ENCODE measurements at places on chromosomes 16 and 17. TPM values are rescaled to one million over a fixed set of nuclear protein-coding genes. Genes with fewer than 3 reads are reported as not detected.

Gene KRTAP3-2
- not detected for total RNA-seq

GRCh38 chr17:49239963-49240362, 9.4 kb upstream of the PHOSPHO1 start:
- no peak overlapping the region for H3K27ac ChIP-seq
- no peaks in the 10 kb centered on the region for H3K36me3 ChIP-seq
- no peak for DNase-seq
- H3K4me3 ChIP-seq = no peak overlapping the region
- H3K4me1 ChIP-seq = no peaks in the 10 kb centered on the region

- no peak for DNase-seq
- peaks cover 11% of the 10 kb centered on the region for H3K27me3 ChIP-seq
- no peak overlapping the region for H3K4me3 ChIP-seq
- no peak overlapping the region for H3K27ac ChIP-seq
- no peaks in the 10 kb centered on the region for H3K4me1 ChIP-seq
These were observed 144.0 kb downstream of the SOX9 start for GRCh38 chr17:72264682-72265405.

DNA sequence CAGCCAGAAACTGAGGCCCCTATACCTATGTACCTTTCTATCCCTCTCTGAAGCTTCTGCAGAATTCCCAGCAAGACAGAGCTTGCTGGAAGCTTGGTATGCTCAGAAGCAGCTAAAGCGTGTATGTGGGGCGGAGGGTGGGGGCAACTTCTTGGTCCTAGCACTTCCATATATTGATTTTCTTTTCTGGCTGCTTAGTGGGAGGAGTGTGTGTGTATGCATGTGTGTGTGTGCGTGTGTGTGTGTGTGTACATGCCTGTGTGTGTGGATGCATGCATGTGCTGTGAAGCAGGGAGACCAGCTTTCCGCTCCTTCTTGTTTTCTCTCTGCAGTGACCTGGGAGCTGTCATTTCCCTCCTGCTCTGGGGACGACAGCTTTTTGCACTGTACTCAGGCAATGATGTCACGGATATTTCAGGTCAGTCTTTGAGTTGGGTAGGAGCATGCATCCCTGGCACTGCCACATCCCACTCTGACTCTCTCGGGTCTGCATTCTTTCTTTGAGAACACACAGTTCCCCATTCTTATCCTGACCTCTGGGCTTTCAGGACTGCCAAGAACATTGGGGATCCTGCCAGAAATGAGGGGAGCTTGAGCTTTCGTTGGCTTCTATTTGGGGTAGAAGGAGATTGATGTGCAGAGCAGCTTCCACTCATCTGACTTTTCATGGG, 10.7 kb downstream of the HPR start:
- H3K4me3 ChIP-seq = no peak overlapping the region
- H3K36me3 ChIP-seq = no peaks in the 10 kb centered on the region
- DNase-seq = no peak
- H3K27me3 ChIP-seq = no peaks in the 10 kb centered on the region

Gene TK1
- total RNA-seq = 17.7 TPM

- DNase-seq = no peak
- H3K4me1 ChIP-seq = peaks cover 5% of the 10 kb centered on the region
- H3K27me3 ChIP-seq = no peaks in the 10 kb centered on the region
- H3K36me3 ChIP-seq = no peaks in the 10 kb centered on the region
These were observed 12.6 kb upstream of the SNN start for GRCh38 chr16:11655655-11656054.

GRCh38 chr17:32452281-32452680, 8.0 kb downstream of the PSMD11 start:
- H3K36me3 ChIP-seq = peaks cover 69% of the 10 kb centered on the region
- H3K4me3 ChIP-seq = no peak overlapping the region
- H3K27me3 ChIP-seq = no peaks in the 10 kb centered on the region
- no peak overlapping the region for H3K27ac ChIP-seq

DNA sequence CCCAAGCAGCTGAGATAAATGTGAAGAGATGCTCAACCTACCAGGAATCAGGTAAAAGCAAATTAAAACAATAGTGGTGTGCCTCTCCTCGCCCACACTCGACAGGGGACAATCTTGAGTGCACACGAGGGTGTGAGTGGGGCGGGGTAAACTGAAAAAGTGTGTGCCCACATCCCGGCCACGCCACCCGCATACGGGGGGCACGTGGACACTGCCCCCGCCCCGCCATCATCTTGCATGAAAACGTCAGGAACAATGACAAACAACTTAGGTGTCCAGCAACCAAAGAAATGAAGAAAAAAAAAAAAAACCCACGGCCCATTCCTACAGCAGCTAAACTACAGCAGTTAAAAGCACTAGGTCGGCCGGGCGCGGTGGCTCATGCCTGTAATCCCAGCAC, 14.1 kb downstream of the PEMT start:
- no peak overlapping the region for H3K4me3 ChIP-seq
- H3K4me1 ChIP-seq = peaks cover 13% of the 10 kb centered on the region
- H3K36me3 ChIP-seq = no peaks in the 10 kb centered on the region
- no peak overlapping the region for H3K27ac ChIP-seq
- no peak for DNase-seq

Gene GCGR
- not detected for total RNA-seq

Gene SEPTIN12
- total RNA-seq = not detected

Gene ABCA8
- total RNA-seq = 36.2 TPM

DNA sequence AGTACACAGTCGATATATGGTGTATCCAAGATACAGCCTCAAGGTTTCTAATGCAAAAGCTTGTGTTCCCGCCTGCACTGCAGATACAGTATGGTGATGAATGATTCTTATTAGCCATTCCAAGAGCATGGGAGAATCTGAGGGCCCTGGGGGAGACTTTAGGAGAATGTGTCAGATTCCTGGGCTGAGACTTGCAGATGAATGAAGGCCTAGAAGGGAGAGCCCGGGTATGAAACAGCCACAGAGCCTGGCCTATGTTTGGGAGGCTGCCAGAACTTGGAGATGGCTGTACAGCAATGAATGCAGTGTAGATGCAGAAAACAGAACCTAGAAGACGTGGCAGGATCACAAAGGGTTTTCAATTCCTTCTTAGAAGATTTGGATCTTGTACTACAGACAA, 510.7 kb downstream of the HAPSTR1 start:
- H3K27me3 ChIP-seq = no peaks in the 10 kb centered on the region
- no peak overlapping the region for H3K27ac ChIP-seq
- no peaks in the 10 kb centered on the region for H3K36me3 ChIP-seq

- peaks cover 7% of the 10 kb centered on the region for H3K4me1 ChIP-seq
- no peak overlapping the region for H3K4me3 ChIP-seq
- no peak overlapping the region for H3K27ac ChIP-seq
- H3K27me3 ChIP-seq = no peaks in the 10 kb centered on the region
These were observed 79.5 kb downstream of the CPPED1 start for GRCh38 chr16:12724226-12724625.

Gene KCNAB3
- total RNA-seq = under 0.01 TPM

Gene DCUN1D3
- 33.7 TPM for total RNA-seq

Gene TSR3
- 53.6 TPM for total RNA-seq

- no peak overlapping the region for H3K27ac ChIP-seq
- no peaks in the 10 kb centered on the region for H3K27me3 ChIP-seq
- H3K4me3 ChIP-seq = no peak overlapping the region
- H3K4me1 ChIP-seq = peaks cover 5% of the 10 kb centered on the region
- H3K36me3 ChIP-seq = no peaks in the 10 kb centered on the region
- DNase-seq = no peak
These were observed 9.5 kb downstream of the AIPL1 start for GRCh38 chr17:6425407-6425806.

DNA sequence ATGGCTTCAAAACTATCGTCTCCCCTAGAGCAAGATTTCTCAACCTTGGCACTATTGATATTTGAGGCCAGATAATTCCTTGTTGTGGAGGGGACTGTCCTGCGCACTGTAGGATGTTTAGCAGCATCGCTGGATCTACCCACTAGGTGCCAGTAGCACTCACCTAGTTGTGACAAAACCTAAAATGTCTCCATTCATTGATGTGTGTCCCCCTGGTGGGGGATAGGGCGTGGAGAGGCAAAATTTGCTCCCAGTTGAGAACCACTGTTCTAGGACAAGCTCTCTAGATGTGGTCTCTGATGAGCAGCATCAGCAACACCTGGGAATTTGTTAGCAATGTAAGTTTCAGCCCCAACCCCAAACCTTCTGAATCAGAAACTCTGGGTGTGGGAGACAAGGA, 259.0 kb downstream of the XYLT1 start:
- H3K27ac ChIP-seq = no peak overlapping the region
- peaks cover 3% of the 10 kb centered on the region for H3K36me3 ChIP-seq
- no peaks in the 10 kb centered on the region for H3K4me1 ChIP-seq
- H3K27me3 ChIP-seq = no peaks in the 10 kb centered on the region
- no peak for DNase-seq

Gene GAST
- not detected for total RNA-seq

Data from osteoblast (primary cell).